ENCODE measurements at places on chromosomes 1 and 21. TPM values are rescaled to one million over a fixed set of nuclear protein-coding genes. Genes with fewer than 3 reads are reported as not detected.

The CD5L gene
- not detected for total RNA-seq

The GPR25 gene
- not detected for total RNA-seq

The CDCA8 gene
- not detected for total RNA-seq

The PLEKHG5 gene
- total RNA-seq = 3.2 TPM

The ANGPTL1 gene
- 286 TPM for total RNA-seq

All from uterus (tissue), 4 donors.